Kasumi-1 (cell line): ENCODE measurements at places on chromosomes 16 and 17.

- DNase-seq: no peak
Measured at GRCh38 chr16:69301187-69301586, 10.0 kb upstream of the VPS4A start.

DNA sequence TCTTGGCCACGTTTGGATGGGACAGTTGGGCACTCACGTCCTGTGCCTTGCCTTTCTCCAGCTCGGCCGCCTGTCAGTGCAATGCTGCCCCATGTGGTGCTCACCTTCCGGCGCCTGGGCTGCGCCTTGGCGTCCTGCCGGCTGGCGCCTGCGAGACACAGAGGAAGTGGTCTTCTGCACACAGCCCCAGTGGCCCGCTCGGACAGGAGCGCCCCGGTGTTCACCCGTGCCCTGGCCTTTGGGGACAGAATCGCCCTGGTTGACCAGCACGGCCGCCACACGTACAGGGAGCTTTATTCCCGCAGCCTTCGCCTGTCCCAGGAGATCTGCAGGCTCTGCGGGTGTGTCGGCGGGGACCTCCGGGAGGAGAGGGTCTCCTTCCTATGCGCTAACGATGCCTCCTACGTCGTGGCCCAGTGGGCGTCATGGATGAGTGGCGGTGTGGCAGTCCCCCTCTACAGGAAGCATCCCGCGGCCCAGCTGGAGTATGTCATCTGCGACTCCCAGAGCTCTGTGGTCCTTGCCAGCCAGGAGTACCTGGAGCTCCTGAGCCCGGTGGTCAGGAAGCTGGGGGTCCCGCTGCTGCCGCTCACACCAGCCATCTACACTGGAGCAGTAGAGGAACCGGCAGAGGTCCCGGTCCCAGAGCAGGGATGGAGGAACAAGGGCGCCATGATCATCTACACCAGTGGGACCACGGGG is 7.1 kb downstream of the ACSF3 start:
- no peak for DNase-seq

DNA sequence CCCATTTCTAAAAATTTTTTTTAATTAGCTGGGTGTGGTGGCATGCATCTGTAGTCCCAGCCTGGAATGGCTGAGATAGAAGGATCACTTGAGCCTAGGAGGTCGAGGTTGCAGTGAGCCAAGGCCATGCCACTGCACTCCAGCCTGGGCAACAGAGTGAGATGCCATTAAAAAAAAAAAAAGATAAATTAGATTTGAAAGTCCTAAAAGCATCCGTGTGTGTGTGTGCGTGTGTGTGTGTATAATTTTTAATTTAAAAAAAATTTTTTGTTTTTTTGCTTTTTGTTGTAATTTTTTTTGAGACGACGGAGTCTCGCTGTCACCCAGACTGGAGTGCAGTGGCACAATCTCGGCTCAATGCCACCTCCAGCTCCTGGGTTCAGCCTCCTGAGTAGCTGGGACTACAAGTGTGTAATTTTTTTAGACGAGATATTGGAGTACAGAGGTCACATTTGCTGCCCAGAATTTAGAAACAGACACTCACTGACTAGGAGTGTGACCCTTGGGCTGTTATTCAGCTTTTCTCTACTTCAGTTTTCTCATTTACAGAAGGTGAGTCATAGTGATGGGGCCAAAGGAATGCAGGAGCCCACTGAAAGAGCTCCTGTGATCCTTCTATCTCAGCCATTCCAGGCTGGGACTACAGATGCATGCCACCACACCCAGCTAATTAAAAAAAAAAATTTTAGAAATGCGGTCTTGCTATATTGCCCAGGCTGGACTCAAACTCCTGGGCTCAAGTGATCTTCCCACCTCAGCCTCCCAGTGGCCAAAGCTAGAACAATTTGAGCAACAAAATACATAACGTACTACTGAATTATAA is 25.5 kb upstream of the TBX4 start:
- no peak for DNase-seq

DNA sequence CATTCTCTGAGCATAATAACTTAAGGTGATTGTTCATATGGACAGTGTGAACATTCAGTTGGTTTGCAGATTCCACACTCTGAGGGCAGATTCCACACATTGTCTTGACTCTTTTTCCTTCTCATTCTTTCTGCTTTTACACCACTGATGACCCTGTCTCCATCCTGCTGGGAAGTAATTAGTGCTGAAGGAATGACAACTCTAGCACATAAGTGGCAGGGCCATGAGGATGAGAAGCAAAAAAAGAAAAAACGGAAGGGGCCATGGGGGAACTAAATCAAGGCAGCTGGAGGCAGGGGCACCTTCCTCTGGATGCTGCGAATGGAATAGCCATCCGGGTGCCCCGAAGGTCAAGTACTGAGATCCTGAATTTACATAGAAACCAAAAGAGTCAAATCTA is 944.0 kb downstream of the KCNJ2 start:
- DNase-seq: no peak

DNA sequence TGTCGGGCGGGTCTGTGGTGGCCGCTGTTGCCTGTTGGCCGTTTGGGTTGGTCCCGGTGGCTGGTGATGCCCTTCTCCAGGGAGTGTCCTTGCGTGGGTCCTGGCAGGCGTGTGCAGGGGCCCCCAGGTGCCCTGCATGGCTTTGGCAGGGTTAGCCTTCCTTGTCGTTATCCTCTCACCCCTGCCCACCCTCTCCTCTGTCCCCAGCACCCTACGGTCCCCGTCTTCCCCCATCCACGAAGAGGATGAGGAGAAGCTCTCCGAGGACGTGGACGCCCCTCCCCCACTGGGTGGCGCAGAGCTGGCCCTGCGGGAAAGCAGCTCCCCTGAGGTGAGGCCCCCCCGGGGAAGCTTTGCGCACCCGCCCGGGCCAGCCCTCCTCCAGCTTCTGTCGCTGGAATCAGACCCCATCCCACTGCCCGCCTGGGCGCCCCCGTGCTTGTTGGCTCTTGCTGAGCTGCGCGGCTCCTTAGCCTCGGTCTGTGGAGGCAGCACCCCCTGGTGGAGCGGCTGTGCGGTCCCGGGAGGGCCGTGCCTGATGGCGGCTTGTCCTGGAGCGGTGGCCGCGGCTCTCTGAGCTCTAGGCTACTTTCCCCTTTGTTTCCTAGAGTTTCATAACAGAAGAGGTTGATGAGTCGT is 10.6 kb upstream of the NUDT16L1 start:
- DNase-seq: no peak

DNA sequence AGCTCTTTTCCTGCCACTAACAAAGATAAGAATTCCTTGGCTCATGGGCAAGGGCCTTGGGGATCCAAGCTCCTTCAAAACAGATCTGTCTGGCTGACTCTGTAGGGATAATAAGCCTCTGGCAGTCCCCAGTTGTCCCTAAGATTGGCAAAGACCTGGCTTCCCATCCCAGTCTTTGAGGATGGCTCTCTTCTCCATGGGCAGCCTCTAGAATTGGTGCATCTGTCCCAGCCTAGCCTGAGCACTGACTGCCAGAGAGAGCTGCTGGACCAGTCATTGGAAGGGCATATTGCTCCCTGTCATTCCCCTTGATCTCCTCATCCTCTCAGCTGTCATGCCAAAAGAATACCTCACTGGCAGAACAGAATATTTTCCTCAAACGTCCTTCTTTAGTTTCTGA is 13.2 kb upstream of the CUEDC1 start:
- no peak for DNase-seq

GRCh38 chr16:70466805-70467076 is 12.3 kb downstream of the FCSK start:
- DNase-seq: no peak

DNA sequence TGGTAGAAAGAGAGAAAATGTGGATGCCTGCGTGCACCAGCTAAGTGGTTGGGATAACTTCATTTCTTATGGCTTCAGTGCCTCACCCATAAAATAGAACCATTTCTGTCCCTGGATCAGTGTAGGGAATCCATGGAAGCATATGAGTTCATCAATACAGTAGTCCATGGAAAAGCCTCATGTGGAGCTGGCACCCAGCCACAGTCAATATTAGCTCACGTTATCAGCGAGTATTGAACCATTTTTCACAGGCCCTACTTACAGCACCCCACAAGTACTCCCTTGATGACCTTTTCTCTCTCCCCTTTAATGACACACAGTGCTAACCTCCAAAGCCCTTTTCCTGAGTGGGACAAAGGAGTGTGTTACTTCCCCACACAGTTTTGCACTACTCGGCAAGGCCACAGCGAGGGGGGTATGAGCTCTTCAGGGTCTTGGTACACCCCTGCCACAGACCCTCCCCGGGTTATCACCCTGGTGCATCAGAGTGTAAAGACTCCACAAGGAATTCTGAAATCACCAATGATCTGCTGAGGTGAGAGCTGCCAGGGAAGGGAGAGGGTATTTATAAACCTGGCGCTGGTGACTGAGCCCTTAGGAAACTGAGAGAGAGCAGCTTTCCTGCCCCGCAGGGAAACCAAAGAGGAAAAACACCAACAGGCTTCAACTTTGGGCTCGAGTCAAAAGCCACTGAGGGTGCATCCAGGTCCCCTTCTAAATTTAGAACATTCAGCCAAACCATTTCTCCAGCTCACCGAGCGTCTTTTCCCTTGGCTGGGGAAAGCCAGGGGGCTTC is 36.9 kb downstream of the DYNLRB2 start:
- no peak for DNase-seq

- DNase-seq: no peak
Measured at GRCh38 chr16:28830531-28830930, 7.7 kb downstream of the ATXN2L start.

DNA sequence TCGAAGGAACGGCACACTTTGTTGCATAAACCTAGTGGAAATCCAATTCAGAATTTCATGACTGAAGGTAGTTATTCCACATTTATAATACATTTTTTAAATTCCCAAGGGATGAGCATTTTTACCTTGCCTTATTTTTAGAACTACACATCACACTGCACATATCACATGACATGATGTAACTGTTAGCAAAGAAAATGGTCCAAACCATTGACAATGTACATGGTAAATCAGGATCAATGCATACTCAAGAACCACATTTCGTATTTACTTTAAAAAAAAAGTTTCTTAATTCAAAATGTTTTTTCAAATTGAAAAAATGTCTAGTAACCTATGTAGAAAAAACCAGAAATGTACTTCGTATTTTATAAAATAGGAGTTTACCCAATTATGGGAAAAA is 2.5 kb downstream of the KANSL1 start:
- no peak for DNase-seq

GRCh38 chr16:56589141-56590039 is at the start of gene MT3:
Gene MT3, plus strand, starts transcription at chr16:56589528. Its CDS starts 63 bp downstream, at chr16:56589591.
- DNase-seq: no peak

- DNase-seq: no peak
Measured at GRCh38 chr16:68776821-68777485, 39.9 kb downstream of the CDH1 start.

- DNase-seq: no peak
Measured at GRCh38 chr17:15946611-15947120, 1.7 kb downstream of the ADORA2B start.
